ENCODE measurements at places on chromosomes 12 and 14.

DNA sequence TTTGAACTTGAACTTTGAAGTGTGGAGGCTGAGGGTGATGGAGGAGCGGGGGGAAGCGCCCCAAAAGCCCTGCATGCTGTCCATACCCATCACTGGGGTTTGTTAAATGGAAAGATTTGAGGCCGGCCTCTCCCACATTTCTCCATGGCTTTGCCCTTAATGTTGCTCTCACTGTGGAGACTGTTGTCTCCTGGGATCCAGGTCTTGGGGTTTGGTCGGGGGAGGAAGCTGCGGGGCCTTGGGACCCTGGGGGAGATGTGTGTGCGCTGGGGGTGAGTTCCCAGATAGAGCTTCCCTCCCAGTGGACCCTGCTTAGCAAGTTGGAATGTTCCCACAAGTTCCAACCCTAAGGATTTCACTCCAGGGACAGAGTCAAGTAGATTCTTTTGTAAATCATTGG, 28.0 kb upstream of the LRTM2 start:
- no peak for DNase-seq

DNA sequence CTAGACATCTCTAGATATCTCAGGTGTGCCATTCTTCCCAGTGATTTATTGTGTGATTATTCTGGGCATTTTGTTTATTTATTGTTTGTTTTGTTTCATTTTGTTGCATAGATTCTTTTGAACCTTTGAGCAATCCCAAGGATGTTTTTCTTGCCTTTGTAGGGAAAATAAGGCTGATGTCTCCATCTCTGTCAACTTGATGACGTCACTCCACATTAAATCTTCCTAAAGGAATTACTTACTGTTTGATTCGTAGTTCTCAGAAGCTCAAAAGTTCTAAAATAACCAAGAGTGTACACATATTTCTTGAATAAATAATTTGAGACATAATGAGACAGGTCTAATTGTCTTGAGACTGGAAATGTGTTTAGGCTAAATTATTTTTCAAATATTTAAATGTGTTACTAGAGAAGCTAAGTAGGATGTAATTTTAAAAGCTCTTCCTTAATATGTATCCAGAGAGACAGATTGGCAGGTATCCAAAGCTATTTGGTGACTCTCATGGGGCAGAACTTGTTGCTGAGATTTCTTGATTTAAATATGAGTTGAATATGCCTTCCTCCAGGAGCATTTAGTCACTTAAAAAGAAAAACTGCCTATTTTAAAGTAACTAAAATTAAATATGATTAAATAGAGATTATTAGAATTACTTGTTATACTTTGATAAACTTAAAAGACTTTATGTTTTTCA, 128.7 kb downstream of the CNTN1 start:
- no peak for DNase-seq

GRCh38 chr14:90795744-90796143, 20.5 kb downstream of the TTC7B start:
- DNase-seq, result no peak

- DNase-seq, result peak; percentile 81
Measured at GRCh38 chr14:90644882-90645281, 171.3 kb downstream of the TTC7B start.

GRCh38 chr12:2117541-2117940, 64.8 kb downstream of the CACNA1C start:
- no peak for DNase-seq

DNA sequence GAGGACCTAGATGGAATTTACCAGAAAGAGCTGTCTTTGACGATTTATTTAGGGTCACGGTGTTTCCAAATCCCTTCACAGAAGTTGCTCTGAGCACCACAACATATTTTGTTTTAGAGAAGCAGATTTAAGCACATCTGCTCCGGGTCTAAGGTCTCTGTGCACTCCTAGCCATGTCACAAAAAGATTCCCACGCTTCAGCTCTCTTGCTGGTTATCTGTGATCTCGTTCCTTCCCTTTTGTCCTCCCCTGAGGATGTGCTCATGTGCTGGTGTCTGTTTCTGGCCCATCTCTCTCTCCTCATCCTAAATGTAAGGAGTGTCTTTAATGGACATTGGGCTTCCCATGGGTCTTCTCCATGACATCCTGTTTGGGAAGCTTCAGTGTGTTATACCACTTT, 53.7 kb upstream of the GNPNAT1 start:
- DNase-seq, result no peak

DNA sequence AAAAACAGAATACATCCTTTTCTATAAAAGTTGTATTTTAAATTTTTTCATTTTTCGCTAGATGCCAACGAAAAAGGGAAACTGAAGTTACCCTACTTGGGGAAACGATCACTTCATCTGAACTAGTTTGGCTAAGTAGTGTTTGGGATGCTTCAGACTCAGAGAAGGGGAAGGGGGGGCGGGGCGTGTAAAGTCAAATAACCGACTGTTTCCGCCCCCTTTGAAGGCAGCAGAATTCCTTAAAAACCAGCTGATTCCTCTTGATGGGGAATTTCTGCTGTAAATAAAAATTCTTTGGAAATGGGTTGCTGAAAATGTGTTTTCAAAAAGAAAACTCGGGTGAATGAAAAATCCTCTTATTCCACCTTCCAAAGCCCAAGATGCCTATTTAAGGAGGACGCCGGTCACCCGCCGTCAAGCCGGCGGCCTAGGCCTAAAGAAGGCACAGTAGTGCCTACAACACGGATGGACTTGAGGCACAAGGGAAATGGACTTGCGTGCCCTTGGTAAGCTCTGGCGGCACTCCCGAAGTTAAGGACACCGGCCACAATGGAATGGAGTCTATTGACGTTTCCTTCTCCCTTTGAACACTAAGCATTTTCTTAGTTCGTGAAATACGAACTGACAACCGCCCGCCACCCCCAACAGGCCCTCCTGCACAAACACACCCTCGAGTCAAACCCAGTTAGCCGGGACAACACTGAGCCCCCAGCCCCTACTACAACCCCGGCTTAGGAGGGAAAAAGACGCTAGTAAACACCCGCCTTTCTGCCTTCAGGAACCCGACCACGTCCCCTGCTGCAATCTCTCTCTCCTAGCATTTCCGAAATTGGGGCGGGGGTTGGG, 1.9 kb downstream of the ATXN2 start:
- DNase-seq, result peak; percentile 64

- peak; percentile 53 for DNase-seq
Measured at GRCh38 chr12:7047306-7047705, 13.2 kb upstream of the C1S start.

DNA sequence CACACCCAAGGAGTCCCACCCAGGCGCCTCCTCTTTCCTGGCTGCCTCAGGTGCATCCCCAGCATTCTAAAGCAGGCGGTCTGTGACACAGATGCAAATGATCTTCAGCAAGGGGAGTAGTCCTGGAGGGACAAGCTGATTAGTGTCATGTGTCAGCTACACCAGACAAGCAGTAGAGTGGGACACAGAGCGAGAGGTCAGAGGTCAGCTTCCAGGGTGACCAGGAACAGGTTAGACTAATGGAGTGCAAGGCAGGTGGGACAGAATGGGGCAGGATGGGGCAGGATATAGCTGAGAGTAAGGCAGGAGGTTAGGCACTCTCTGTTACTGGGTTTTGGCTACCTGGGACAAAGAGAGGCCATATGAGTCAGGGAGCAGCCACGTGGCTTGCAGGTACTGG, 534.0 kb downstream of the FUT8 start:
- no peak for DNase-seq

- no peak for DNase-seq
Measured at GRCh38 chr14:69077841-69078240, 75.1 kb downstream of the DCAF5 start.

- DNase-seq, result no peak
Measured at GRCh38 chr14:50530358-50530757, 2.0 kb downstream of the MAP4K5 start.

DNA sequence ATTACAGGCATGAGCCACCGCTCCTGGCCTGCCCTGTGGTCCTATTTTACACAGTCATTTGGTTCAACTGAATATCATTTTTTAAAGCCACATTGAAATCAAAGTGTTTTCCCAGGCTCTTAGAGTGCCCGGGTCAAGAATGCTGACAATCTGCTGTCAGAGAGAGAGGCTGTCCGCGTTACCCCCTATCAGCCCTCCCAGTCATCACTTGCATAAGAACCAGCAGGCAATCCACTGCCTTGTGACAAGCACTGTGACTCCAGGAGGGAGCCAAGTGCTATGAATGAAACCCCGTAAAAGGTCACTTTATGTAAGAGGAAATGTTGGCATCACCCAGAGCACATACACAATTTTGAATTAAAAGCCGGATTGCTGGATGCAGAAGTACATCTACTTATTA, 13.5 kb downstream of the PHLDA1 start:
- no peak for DNase-seq

- no peak for DNase-seq
Measured at GRCh38 chr12:131834798-131835615, 6.8 kb downstream of the MMP17 start.

GRCh38 chr14:91229005-91229382, 15.5 kb downstream of the GPR68 start:
- DNase-seq, result no peak

DNA sequence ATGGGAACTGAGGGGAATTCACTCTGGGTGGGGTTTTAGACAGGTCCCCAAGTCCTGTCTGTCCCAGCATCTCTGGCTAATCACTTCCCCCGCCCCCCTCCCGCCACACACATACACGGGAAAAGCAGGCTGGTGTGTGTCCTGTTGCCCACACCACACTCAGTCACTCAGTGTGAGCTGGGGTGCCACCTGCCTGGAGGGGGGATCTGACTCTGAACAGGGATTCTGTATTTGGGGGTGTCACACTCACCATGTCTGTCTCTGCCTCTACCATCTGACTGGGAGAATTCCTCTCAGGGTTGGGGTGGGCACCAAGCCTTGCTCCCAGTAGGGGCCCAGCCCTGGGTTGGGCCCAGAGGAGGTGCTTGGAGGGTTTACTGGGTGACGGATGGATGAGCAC, 31.1 kb downstream of the SH2B3 start:
- no peak for DNase-seq

DNA sequence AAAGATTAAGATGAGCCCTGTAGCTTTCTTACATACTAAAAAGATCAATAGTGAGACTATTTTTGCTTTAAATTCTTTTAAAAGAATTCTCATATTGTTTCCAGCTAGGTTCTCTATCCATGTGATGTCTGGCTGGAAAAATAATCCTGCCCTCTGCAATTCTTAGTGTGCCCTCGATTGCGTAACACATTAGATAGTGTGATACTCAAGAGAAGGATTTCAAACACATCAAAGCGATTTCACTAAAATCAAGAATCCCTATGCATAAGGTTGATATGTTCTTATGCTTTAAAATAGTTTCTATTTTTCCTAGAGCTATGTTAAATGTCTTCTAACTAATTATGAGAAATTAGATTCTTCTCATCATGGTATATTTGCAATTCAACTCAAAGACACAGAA, 127.3 kb upstream of the PLEKHA5 start:
- no peak for DNase-seq

DNA sequence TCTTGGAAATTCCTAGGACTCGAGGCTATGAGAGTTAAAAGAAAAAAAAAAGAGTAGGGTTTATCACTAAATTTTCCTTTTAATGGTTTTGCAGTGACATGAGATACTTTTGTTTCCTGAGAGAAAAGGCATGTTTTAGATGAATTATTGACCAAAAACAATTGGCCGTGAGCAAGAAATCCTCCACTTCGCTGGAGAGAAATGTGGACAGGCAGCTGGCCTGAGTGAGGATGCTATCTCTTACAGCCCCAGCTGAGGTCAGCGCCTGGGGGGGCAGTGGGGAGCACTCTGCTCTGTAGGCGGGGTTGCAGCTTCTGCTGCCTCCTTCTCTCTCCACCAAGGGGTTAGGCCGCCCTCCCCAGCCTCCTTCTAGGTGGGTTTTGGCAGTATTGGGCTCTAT, 54.7 kb downstream of the PRIMA1 start:
- no peak for DNase-seq

GRCh38 chr12:7154042-7154441, 23.9 kb downstream of the CLSTN3 start:
- no peak for DNase-seq

DNA sequence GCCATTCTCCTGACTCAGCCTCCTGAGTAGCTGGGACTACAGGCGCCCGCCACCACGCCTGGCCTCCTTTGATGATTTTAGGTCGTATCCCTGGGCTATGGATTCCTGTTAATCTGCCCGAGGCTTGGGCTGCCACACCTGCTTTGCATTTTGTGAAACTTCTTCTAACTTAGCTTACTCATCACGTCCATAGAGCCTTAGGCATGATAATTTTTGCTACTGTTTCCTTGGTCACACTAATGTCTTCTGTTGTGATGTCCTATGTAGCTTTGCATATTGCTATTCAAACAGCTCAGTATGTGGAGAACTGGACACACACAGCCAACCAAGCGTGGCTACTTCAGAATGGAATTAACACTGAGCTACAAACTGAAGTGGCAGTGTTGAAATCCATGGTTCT, 47.5 kb upstream of the DDX11 start:
- no peak for DNase-seq

GRCh38 chr12:46553911-46554310, 181.3 kb upstream of the SLC38A2 start:
- DNase-seq, result no peak

DNA sequence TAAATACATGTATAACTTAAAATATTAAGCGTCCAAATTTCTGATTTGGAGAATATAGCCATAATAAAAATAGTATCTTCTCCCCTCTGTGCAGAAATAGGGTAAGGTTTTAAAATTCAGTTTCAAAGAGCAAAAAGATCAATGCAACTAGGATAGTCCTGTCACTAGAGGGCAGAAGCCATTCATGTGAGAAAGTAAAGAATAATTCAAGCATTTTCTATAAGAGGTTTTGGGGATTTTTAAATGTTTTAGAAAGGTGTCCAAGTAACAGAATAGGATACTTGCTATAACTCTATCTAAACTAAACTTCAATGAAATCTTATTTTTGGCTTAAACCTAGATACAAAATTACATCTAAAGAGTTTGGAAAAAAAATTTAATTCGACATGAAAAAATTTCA, 50.3 kb downstream of the ADAMTS20 start:
- peak; percentile 84 for DNase-seq

- DNase-seq, result no peak
Measured at GRCh38 chr12:115813256-115813655, 464.2 kb downstream of the MED13L start.

DNA sequence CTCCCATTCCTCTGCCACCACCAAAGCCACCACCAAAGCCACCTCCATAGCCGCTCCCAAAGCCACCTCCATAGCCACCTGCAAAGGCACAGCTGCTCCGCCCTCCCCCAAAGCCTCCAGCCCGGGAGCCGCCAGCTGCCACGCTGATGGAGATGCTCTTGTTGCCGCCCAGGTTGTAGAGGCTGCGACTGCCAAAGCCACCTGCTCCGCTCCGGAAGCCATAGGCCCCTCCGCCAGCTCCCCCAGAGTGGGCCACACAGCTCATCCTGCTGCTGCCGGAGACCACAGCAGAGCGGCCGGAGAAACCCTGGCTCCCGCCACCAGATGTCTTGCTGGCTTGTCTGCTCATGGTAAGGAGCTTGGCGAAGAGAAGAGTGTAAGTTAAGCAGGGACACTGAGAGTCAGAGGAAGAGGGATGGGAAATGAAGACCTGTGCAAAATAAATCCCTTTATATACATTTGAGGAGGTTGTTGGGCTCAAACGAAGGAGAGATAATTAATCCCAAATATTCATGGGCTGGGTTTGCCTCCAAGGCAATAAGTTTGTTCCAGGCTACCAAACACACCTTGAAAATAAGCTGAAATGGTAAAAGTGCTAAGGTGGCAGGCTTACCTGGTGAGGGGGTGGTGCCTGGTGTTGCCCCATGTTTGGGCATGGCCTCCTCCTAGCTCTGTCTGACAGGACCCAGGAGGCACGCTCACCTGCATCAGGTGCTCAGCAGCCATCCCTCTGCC, at the start of gene KRT3:
Gene KRT3 (minus strand): TSS at position 424 of the 735 bp plus-strand sequence. CDS start 75 bp downstream, at position 349.
- no peak for DNase-seq

All from Kasumi-1 (cell line).